ENCODE measurements at places on chromosomes 2 and 18.

GRCh38 chr2:1231466-1232063 lies 181.7 kb upstream of the TPO start:
- DNase-seq: no peak

GRCh38 chr2:167544602-167545001 lies 656.3 kb downstream of the XIRP2 start:
- DNase-seq: no peak

DNA sequence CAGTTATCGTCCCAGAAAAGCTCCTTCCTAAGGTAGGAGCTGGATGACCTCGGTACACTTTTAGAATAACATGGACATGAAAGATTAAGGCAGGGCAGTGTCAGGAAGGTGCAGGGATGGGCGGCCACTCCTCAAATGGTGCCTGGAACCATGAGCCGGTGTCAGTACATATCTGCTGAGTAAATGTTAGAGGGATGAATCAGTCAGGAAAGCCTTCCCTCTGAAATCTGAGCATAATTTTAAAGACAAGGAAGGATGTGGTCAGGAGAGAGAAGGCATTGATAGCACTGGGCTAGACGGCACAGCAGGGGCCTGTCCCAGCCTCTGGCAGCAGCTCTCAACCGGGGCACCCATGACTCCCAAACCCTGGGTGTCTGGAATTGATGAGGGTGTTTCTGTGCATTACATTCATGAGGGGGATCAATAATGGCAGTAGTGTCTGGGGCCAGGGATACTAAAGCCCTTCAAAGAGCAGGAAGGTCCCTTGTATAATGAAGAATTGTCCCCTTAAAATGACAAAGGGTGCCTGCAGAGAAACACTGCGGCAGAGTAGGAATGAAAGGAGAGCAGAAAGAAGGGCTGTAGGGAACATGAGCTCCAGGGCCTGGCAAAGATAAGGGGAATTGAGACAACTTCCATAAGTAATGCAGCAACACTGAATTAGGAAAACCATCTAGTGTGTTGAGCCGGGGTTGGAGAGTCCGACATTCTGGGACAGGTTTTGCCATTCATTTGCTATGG lies 162.3 kb upstream of the REV1 start:
- no peak for DNase-seq

- no peak for DNase-seq
These were observed 44.4 kb downstream of the ZBTB14 start for GRCh38 chr18:5251117-5251516.

- no peak for DNase-seq
These were observed 25.0 kb upstream of the COPS8 start for GRCh38 chr2:237060534-237061312.
